ENCODE measurements at places on chromosomes 3 and 15.

- peak; percentile 72 for DNase-seq
Measured at GRCh38 chr3:56976651-56977560, 83.6 kb upstream of the SPATA12 start.

- DNase-seq = no peak
Measured at GRCh38 chr3:9754678-9755077, 4.9 kb downstream of the OGG1 start.

DNA sequence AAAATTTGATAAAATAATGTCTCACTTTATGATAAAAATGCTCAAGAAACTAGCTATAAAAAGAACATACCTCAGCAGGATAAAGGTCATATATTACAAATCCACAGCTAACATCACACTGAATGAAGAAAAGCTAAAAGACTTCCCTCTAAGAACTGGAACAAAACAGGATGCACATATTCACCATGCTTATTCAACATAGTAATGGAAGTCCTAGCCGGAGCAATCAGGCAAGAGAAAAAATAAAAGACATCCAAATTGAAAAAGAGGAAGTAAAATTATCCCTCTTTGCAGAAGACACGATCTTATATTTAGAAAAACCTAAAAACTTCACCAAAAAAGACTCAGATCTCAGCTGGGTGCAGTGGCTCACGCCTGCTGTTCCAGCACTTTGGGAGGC lies 34.0 kb downstream of the SENP7 start:
- DNase-seq = no peak

GRCh38 chr3:194458131-194458530 lies 28.7 kb downstream of the ATP13A3 start:
- no peak for DNase-seq

DNA sequence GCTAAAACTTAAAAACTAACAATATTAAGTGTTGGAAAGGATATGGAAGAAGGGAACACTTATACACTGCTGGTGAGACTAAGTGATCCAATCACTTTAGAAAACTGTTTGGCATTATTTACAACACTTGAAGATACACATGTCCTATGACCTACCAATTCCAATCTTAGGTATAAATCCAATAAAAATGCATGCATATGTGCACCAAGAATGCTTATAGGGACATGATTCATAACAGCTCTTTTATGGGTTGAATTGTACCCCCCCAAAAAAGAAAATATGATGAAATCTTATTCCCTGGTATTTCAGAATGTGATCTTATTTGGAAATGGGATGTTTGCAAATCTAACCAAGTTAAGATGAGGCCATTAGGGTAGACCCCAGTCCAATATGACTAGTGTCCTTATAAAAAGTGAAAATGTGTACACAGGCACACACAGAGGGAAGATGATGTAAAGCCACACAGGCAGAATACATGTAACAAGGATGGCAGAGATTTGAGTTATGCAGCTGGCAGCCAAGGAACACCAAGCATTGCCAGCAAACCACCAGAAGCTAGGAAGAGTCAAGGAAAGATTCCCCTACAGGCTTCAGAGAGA lies 15.3 kb downstream of the CCR8 start:
- DNase-seq = no peak

GRCh38 chr15:71752604-71753289 lies 57.6 kb upstream of the NR2E3 start:
- no peak for DNase-seq

GRCh38 chr15:77033417-77033728 lies 37.5 kb downstream of the TSPAN3 start:
- peak; percentile 57 for DNase-seq

DNA sequence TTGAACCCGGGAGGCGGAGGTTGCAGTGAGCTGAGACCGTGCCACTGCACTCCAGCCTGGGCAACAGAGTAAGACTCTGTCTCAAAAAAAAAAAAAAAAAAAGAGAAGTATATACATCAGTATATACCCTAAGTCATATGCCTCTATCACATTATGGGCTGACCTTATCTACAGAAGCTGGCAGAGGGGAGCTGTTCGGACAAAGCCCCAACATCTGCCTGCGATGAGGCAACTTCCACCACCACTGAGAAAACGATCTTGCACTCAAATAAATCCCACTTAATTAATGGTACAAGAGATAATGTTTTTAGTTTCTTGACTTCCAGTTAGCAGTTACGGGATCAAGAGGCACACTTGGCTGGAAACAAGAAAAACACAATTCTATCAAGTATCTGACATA lies 2.2 kb downstream of the GLT8D1 start:
- DNase-seq = no peak

DNA sequence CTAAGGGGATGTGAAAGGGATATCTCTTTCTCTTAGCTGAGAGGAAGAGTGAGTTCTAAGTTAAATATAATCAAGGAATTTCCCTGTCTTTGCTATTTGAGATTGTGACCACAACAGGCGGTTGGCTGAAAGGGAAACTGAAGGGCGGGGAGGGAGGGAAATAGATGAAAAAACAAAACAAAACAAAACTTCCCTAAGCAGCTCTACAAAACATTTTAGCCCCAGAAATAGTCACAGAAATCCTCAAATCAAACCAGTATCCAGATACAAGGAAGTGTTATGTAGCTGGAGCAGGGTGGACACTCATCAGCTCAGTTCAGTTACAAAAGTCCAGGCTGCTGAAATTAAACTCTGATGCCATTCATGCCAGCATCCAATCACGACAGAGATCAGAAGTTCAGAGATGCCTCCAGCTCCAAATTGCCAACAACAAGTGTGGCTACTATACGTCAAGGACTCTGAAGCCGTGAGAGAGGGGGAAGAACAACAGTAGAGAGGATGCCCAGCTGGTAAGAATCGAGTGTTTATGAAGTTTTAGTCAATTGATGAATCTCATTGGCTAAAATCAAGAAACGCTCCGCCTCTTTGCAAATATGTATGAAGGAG lies 319 bp upstream of the TP63 start:
- DNase-seq = no peak
